ENCODE measurements at places on chromosomes 11 and 22.
A peak's percentile ranks its signal among the peaks of the same experiment; 100 is the strongest.

GRCh38 chr22:43861529-43861928 is 784 bp downstream of the SULT4A1 start:
- DNase-seq = no peak

- DNase-seq = no peak
These were observed 181.7 kb upstream of the ZC3H12C start for GRCh38 chr11:109911488-109911887.

- DNase-seq = no peak
These were observed 4.0 kb downstream of the EP300 start for GRCh38 chr22:41096391-41096790.

DNA sequence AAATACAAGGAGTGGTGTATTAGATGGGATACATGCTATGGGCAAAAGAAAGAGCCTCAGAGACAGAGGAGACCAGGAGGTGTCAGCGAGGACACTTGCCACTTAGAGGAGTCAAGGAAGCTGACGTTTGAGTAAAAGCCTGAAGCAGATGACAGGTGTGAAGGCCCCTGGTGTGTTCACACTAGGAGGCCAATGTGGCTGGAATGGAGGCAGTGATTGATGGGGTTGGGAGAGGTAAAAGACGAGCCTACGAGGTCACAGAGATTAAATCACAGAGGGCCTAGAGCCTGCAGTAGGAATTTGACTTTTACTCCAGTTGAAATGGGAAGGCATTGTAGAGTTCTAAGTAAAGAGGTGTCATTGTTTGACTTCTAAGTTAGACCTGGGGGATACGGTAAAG is 12.0 kb upstream of the GDPD5 start:
- no peak for DNase-seq

DNA sequence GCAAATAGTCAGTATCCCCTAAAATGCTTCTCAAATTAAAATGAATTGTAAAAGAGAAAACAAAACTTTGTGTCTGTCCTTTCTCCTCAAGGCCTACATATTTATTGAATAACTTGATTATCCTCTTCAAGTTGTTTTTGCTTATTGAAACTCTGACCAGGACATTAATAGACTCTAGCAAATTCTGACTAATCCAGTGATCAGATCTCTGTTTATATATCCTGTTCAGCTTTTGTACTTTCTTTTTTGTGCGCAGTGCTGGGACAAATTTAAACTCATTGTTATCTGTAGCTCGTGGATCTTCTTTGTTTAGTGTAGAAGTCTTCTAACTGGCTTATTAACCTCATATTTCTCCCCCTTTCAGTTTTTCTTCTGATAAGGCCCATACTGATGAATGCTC is 139.9 kb upstream of the SORL1-AS1 start:
- no peak for DNase-seq

DNA sequence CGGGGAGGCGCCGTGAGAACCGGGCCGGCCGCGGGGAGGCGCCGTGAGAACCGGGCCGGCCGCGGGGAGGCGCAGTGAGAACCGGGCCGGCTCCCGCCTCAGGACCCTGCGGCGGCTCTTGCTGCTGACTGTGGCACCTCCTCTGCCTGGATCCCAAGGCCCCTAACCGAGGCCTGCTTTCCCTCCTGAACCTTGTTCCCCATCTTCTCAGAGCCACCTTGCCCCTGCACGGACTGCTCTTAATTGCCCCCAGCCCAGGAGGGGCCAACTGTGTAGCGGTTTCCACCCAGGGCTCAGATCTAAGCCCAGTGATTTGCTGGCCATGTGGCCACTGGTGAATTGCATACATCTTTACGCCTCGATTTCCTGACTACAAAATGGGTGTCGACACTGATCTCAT is 112.2 kb upstream of the B3GAT1 start:
- DNase-seq = no peak

GRCh38 chr11:58928107-58928499 is 11.2 kb upstream of the GLYATL1 start:
- DNase-seq = no peak

GRCh38 chr11:93407777-93408401 is 77.3 kb downstream of the DEUP1 start:
- DNase-seq = no peak

DNA sequence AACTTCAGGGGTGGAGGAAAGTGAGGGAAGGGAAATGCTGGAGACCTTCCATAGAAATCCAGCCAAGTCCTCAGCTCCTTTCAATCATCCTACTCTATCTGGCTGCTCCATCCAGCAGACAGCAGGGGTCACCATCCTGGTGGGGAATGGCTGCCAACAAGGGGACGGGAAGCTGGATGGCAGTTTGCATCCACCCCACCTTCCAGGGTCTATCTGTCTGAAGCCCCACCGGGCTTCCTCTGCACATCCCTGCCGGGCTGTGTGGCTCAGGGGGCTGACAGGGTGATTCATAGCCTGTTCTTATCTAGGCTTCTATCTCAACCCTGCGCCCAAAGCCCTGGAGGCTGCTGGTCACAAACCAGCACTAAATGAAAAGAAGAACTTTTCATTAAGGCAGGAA is 1.1 kb downstream of the SYTL2 start:
- peak; percentile 43 for DNase-seq

DNA sequence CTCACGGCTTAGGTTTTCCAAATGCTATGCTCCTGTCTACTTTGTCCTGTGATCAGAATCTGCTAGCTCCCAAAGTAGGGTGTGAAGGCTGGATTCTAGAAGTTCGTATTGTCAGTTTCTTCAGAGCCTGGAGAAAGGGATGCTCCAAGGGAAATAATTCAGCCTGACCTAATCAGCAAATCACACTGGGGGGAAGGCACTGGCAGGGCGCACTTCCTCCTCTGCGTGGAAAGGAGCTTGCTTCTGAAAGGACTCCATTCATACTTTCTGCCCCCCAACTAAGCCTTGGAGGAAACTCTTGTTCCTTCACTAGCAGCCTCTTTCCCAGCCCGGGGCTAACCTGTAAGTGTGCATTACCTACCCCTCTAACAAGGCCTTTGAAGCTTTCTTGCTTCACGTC is 165.9 kb downstream of the NAV2 start:
- DNase-seq = no peak

GRCh38 chr22:48428631-48429371 is 1398.9 kb downstream of the BRD1 start:
- no peak for DNase-seq

GRCh38 chr22:44097263-44098020 is 73.3 kb downstream of the PARVB start:
- no peak for DNase-seq

DNA sequence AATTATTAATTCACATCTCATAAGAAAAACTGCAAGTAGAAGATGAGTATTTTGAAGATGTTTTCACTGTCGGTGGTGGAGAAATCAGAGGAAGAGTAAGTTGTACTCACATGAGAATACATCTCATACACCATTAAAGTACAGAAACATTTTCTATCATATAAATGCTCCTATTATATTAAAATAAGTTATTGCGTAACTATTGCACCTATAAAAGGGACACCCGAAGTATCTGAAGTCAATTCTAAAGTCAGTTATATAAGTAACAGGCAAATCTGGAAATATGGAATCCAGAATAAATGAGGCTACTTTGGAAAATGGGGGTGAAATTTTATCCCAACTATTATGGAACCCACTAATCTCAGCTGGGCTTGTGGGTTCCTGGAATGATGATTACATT is 103.3 kb downstream of the FAM76B start:
- no peak for DNase-seq

- no peak for DNase-seq
These were observed 557.1 kb upstream of the CADM1 start for GRCh38 chr11:116061322-116061721.

- peak; percentile 67 for DNase-seq
These were observed 9.4 kb upstream of the SF1 start for GRCh38 chr11:64787526-64788320.

All from CD4-positive, alpha-beta T cell treated with Interleukin-2 at 100 ng/mL for 4 hours (primary cell).